Muscle of leg (tissue), 16 donors: ENCODE measurements at places on chromosomes 6 and 20. TPM values are rescaled to one million over a fixed set of nuclear protein-coding genes. Genes with fewer than 3 reads are reported as not detected.

IL17F gene
- not detected for polyA plus RNA-seq

- no peak for DNase-seq
Observed at GRCh38 chr6:157060440-157060952, 262.8 kb downstream of the TMEM242 start.

- no peak for DNase-seq
Observed at GRCh38 chr6:169366258-169366901, 112.7 kb upstream of the THBS2 start.

GRCh38 chr6:104428184-104428583, 431.5 kb downstream of the HACE1 start:
- DNase-seq, result peak; percentile 25

MUC22 gene
- polyA plus RNA-seq, result 0.12 TPM

- DNase-seq, result peak; percentile 48
Observed at GRCh38 chr6:163782436-163783003, 368.0 kb downstream of the QKI start.

DNA sequence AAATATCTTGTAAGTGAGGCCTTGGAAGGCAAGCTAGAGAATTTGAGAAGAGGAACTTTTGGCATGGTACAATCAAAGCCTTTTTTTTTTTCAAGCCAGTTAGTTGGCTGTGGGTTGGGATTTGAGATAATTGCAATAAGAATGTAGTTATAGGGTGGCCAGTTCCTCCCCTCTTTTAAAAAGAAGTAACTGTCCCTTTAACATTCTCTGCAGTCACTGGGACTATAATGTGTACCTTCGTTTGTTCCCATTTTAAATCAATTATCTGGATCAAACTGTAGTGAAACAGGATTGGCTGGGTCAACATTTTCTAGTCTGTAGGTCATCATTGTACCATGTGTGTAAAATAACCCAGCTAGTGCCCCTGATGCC, 212.3 kb upstream of the LAMP5 start:
- DNase-seq, result peak; percentile 34

DNA sequence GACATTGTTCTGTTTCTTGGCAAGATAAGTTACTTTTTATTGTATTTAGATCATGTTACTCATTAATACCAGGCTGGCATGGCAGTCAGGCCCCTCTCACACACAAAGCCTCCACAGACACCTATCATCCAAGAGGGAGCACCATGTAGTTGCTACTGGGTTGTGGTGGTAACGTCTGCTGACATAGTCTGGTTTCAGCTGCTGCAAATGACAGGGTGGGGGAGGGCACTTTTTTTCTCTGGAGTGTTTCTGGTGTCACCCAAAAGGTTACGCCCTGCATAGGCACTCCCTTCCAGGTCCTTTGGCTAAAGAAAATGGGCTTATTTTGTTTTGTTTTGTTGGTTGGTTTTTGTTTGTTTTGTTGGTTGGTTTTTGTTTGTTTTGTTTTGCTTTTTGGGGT, 236.4 kb upstream of the RIMS1 start:
- no peak for DNase-seq

- DNase-seq, result peak; percentile 76
Observed at GRCh38 chr20:19602675-19603375, 155.2 kb upstream of the RIN2 start.

GRCh38 chr6:10373642-10374359, 41.1 kb downstream of the TFAP2A start:
- no peak for DNase-seq

GRCh38 chr6:125102891-125103290, 50.7 kb upstream of the TPD52L1 start:
- no peak for DNase-seq

MRAP2 gene
- polyA plus RNA-seq, result 40.8 TPM

BPIFB4 gene
- not detected for polyA plus RNA-seq

GATA5 gene
- polyA plus RNA-seq, result 2.5 TPM

MTFR2 gene
- 2.2 TPM for polyA plus RNA-seq

DNA sequence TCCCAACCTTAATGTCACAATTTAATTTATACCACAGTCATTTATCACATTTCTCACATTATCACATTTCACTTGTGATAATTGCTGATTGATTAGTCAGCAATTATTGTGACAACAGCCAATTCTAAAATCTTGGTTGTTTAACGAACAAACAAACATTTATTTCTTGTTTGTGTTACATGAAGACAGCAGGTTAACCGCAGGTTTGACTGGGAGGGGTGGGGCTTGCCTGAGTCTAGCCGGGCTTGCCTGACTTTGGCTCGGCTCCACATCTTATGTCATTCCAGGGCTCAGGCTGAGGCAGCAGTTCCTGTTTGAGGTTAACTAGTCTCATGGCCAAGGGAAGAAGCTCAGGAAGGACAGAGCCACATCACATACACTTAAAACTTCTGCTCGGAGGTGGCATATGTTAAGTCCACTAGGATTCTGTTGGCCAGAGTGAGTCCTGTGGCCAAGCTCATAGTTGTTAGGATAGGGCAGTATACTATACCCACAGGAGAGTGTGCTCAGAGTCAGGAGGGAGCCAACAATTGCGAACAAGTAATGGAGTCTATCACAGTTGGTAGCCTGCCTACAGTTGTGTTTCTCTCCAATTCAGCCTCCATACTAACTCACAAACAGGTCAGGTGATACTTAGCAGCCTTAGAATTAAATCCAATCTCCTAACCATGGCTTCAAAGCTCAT, 90.0 kb upstream of the IFNGR1 start:
- DNase-seq, result peak; percentile 77

GINS1 gene
- 8.7 TPM for polyA plus RNA-seq

GRCh38 chr6:85322446-85323105, 127.3 kb upstream of the NT5E start:
- DNase-seq, result peak; percentile 59

DNA sequence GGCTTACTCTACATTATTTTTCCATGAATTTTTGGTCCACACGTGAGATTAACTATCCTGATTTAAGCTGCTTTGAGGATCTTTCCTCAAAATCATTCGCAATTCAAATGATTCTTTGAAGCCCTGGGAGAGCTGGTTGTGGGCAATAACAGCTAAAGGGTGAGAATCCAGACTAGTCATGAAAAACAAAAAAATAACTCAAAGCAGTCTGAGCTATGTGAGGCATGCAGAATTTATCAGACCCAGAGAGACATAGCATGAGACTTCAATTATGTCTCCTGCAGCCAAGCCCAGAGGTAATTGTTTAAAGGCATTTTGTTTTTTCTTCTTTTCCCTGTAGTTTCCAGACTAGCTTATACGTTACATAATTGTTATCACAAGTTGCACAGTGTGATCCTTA, 517.3 kb upstream of the PTCHD4 start:
- DNase-seq, result no peak

AGPAT4 gene
- polyA plus RNA-seq, result 10.8 TPM

GRCh38 chr6:170184316-170184715, 106.6 kb downstream of the DLL1 start:
- no peak for DNase-seq

DNA sequence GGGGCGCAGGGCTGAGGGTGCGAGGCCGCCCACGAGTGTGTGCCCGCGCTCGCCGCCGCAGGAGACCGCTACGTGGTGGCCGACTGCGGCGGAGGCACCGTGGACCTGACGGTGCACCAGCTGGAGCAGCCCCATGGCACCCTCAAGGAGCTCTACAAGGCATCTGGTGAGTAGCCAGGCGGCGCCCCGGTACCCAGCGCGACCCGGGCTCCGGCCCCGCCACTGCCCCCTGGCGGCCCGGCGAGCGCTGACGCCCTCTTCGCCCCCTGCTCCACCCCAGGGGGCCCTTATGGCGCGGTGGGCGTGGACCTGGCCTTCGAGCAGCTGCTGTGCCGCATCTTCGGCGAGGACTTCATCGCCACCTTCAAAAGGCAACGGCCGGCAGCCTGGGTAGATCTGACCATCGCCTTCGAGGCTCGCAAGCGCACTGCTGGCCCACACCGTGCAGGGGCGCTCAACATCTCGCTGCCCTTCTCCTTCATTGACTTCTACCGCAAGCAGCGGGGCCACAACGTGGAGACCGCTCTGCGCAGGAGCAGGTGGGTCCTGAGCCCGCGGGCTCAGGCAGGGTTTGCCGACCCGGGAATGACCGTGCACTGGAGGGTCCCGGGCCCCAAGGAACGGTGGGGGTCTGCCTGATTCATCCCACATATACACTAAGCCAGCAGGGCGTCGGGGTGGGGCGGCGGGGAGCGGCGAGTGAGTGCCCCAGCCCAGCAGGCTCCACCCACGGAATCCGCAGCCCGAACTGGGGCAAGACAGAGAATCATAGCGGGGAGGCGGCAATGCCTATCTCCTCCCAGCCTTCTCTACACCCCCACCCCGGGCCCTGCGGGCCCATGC, 17.4 kb downstream of the HSPA12B start:
- no peak for DNase-seq

- DNase-seq, result no peak
Observed at GRCh38 chr20:46368902-46369268, 37.5 kb downstream of the ELMO2 start.

GRCh38 chr6:155466539-155466938, 10.9 kb upstream of the NOX3 start:
- DNase-seq, result peak; percentile 18

ARHGAP18 gene
- 14.2 TPM for polyA plus RNA-seq

CCN5 gene
- polyA plus RNA-seq, result 0.32 TPM

KCNB1 gene
- 3.2 TPM for polyA plus RNA-seq

C20orf202 gene
- polyA plus RNA-seq, result 0.31 TPM

RAET1E gene
- polyA plus RNA-seq, result 1.1 TPM

GRCh38 chr6:50724381-50725124, 11.2 kb downstream of the TFAP2D start:
- no peak for DNase-seq

GJA10 gene
- not detected for polyA plus RNA-seq

DNA sequence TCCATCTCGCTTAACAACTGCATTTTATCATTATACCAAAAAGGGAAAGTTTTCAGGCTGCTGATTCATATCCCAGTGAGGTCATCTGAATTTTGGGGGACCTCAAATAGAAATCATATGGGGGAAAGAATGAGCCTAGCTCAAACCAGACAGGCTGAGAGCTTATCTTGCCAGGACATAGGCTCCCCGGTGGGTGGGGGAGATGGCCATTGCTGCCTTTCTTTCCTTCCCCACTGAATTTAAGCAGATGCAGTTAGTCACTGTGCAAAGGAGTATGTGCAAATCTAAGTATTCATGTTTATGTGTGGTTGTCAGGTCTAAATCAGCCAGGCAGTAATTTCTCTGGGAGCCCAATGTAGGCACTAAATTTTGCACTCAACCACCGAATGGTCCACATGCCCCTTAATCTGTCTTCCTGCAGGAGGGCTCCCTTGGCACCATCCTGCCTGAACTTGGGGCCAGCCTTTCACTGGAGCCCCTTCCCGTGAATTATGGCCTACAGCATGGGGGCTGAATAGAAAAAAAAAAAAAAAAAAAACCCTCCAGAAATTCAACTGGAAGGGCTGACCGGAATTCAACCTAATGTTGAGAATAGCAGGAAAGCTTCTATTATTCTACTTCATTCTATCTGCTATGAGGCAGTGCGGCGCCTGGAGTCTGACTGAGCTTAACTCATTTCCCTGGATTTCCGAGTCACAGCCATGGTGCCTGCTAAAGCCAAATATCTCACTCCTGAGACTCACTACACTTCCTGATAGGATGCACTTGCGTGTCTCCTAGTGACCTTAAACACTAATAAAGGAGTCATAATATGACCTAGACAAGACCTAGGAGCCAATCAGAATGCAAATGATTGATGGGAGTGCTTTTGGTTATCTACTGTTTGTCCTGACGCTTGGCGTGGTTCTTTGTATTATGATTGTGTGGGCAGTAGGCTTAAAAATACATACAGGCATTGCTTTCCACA, 161.5 kb upstream of the HEY2 start:
- DNase-seq, result no peak
